ENCODE measurements at places on chromosomes 4 and X.

DNA sequence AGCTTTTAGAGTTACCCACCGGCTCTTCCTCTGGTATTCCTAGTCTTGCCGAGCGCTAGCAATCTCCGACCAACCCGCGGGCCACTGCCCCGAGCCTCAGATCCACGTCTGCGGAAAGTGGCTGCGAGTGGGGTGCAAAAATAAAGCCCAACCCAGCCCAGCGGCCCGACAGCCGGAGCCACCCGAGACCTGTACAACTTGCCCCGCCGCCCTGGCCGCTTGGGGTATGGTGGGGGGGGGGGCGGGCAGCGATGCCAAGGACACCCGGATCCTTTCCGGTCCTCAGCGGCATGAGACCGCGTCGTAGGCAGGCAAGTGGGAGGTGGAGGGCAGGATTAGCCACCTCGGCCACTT is 1.6 kb downstream of the SLITRK4 start:
- no peak for DNase-seq

DNA sequence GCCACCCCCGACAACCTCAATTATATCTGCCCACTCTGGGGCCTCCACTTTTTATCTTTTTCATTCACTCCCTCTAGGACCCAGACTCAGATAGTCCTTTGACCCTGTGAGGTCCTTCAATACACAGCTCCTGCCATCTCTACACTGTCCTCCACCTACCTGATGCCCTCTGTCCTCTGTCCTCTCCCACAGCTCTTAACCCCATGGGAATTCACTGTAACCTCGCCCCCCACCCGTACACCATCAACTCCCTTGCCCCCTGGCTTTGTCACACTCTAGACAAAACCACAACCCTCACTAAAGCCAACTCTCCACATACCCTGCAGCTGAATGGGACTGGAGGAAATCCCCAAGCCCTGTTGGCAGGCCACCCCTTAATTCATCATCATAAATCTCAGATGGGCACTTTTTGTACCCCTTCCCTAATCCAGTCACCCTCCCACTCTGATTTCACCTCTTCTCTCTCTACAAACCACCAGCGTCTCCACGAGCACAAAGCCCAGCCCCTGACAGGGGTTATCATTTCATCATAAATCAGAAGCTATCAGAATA is 52.3 kb upstream of the ENPP6 start:
- no peak for DNase-seq

DNA sequence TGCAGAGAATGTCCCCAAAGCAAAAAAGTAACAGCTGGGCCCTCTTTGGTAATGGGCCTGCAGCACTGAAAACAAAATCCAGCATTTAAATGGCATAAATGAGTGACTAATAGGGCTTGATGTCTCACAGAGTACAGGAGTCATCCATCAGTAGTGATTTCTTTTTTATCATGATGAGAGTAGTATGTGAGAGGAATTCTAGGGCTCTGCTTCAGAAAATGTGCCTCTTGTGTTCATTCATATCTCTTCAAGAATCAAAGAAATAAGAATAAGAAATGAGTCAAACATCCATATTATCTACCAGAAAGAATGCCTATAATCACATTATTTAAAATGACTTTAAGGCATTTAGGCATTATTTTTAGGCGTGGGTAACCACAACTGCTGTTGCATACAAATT is 792.9 kb upstream of the HTR2C start:
- no peak for DNase-seq

GRCh38 chrX:94107981-94108380 is 434.0 kb downstream of the FAM133A start:
- DNase-seq, result no peak

DNA sequence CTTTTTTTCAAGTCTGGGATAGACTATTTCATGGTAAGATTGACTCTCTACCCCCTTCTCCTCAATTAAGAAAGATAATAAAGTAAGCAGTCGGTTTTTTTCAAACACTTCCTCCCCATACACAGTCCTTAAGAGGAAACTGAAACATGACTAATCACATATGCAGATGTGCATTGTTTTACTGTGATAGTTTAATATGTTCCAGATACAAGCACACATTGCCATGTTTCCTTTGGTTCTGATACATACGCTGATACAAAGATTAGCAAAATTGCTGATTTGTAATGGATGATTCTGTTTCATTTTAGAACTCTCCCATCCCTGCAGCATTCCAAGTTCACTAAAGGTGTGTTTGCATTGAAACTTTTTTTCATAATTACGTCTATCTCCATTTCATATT is 76.1 kb downstream of the FBXO8 start:
- no peak for DNase-seq

DNA sequence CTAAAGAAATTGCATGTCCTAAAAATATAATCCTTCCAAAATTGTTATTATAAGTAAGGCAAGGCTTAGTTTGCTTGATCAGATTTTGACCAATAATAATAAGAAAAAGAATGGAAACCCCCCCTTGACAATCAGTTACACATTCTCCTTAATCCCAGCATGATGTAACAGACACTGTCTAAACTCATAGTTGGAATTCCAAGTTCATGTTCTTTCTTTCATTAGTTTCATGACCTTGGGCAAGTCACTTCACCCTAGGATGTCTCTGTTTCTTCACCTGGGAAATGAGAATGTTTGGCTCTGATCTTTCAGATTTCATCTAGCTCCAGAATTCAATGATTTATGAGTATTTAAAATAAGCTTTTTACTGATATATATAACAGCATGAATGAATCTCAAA is 64.8 kb downstream of the MAML3 start:
- no peak for DNase-seq

DNA sequence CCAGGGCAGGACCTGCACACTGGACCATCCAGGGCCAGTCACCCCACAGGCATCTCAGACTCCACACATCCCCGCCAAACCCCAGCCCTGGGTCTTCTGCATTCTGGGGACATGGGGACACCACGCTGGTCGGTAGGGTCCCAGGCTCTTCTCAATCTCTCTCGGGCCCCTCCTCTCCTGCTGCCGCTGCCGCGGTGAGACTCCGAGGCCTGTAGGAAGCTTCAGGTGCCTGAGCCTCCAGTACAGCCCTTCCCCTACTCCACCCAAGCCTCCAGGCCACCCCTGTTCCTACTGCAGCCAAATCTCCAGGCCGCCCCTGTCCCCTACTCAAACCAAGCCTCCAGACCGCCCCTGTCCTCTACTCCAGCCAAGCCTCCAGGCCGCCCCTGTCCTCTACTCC is 5.5 kb upstream of the ASMT start:
- DNase-seq, result no peak

- no peak for DNase-seq
These were observed 410.3 kb downstream of the RPA4 start for GRCh38 chrX:97294041-97294440.
